ENCODE measurements at places on chromosomes 6 and 20. TPM values are rescaled to one million over a fixed set of nuclear protein-coding genes. Genes with fewer than 3 reads are reported as not detected.

GRCh38 chr6:107124934-107125348, 9.6 kb upstream of the BEND3 start:
- DNase-seq = no peak

DNA sequence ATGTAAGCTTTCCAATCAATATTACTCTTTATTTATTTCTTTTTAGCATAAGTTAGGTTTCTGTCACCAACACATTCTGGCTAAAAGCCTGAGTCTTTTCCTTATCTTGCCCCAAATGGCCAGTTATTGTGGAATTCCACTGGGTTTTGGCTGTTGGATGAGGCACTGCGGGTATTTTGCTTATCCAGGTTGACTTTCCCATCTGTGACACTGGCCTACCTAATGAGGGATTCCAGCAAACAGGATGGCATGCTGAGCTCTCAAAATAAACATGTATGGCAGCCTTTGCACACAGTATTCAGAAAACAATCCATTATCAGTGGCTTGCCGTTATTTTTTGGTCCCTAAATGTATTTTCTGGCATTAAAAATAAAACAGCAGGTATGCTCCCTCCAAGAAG, 6.5 kb upstream of the RALGAPB start:
- DNase-seq = no peak

GRCh38 chr6:144912474-144912873, 627.3 kb downstream of the UTRN start:
- no peak for DNase-seq

DNA sequence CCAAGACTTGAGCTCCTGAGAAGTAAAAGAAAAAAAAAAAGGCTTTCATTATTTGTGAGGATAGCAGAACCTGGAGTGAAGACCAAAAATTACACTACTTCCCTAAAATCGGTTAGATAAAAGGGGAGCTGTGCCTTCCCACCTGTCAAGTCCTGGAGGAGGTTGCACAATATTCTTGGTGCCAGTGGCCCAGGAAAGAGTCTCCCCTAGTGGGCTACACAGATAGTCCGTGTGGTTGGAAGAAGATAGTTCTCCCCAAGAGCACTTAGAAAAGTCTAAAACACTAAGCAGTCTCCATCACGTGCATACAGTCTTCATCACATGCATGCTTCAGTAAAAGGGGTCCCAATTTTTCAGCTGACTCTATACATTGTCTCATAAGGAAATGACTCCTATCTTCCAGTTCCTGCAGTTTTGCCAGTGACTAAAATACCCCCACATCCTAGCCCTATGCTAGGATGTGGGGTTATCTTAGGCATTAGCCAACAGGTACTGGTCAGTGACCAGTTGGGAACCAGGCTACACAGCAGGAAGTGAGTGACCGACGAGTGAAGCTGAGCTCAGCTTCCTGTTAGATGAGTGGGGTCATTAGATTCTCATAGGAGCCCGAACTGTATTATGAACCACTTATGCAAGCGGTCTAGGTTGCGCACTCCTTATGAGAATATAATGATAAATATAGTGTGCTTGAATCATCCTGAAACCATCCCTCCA, 199.5 kb upstream of the FAM83B start:
- no peak for DNase-seq

DPPA5 gene
- polyA plus RNA-seq = not detected
